Central memory CD8-positive, alpha-beta T cell (primary cell): ENCODE measurements at places on chromosomes 16 and 17.
A peak's percentile ranks its signal among the peaks of the same experiment; 100 is the strongest.

DNA sequence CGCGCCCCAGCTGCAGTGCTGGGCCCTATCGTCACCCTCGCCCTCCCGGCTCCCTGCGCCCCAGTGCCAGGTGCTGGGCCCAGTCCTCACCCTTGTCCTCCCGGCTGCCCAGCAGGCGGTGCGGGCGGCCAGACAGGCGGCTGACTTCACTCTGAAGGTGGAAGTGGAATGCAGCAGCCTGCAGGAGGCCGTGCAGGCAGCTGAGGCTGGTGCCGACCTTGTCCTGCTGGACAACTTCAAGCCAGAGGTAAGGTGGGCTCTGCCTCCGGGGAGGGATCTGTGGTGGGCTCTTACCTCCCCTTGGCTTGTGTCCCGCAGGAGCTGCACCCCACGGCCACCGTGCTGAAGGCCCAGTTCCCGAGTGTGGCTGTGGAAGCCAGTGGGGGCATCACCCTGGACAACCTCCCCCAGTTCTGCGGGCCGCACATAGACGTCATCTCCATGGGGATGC, 17.9 kb downstream of the QPRT start:
- no peak for DNase-seq

- DNase-seq, result no peak
These were observed 1.5 kb downstream of the CLDN7 start for GRCh38 chr17:7260651-7261378.

DNA sequence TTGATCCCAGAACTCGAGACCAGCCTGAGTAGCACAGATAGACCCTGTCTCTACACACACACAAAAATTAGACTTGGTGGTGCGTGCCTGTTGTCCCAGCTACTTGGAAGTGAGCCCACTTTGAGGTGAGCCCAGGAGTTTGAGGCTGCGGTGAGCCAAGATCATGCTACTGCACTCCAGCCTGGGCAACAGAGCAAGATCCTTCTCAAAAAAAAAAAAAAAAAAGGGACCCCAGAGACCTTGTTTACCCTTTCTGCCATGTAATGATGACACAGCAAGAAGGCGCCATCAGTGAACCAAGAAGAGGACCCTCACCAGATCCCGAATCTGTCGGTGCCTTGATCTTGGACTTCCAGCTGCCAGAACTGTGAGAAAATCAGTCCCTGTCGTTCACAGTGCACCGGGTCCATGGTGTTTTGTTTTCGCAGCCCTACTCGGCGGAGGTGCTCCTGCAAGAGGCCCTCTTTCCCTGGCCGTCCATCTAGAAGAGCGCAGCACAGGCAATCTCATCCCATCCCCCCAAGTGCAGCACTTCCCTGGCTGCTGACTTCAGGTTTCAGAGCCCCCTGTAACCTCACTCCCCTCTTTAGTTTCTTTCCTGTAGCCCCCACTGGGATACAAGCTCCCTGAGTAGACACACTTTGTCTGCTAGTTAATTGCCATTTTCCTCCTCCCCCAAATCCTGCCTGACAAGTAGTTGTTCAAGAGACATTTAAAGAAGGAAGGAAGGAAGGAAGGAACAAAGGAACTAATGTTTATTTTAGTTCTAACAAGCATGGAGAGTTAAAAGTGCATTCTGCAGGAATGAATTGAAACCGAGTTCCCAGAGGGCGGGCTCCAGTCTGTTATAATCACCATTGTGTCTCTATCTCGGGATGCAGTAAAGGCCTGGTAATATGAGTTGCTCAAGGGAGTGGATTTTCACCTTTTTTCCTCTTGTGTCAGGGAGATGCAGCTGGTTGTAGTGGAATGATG, 115.3 kb downstream of the SNX29 start:
- DNase-seq, result no peak

DNA sequence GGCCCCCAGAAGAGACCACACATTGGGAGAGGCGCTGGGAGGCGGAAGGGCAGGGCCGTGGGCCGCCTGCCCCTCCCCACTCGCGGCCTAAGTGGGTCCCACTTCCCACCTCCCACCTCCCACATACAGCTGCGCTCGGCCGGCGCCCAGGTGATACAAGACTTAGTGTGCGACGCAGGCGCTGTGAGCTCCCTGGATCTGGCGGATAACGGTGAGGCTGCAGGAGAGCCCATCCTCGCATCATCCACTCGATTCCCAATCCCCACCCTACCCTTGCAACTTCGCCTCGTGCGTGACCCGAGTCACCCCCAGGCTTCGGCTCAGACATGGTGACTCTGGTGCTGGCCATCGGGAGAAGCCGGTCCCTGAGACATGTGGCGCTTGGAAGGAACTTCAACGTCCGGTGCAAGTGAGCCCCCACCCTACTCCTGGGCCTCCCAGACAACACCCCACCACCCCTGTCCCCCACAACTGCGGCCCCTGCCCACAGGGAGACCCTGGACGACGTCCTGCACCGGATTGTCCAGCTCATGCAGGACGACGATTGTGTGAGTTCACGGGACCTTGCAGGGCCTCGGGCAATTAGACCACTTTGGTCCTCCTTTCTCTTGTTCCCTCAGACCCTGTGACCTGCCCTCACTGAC, 3.9 kb downstream of the CARMIL2 start:
- DNase-seq, result no peak

GRCh38 chr17:73140566-73140965, 24.2 kb upstream of the SSTR2 start:
- DNase-seq, result no peak

DNA sequence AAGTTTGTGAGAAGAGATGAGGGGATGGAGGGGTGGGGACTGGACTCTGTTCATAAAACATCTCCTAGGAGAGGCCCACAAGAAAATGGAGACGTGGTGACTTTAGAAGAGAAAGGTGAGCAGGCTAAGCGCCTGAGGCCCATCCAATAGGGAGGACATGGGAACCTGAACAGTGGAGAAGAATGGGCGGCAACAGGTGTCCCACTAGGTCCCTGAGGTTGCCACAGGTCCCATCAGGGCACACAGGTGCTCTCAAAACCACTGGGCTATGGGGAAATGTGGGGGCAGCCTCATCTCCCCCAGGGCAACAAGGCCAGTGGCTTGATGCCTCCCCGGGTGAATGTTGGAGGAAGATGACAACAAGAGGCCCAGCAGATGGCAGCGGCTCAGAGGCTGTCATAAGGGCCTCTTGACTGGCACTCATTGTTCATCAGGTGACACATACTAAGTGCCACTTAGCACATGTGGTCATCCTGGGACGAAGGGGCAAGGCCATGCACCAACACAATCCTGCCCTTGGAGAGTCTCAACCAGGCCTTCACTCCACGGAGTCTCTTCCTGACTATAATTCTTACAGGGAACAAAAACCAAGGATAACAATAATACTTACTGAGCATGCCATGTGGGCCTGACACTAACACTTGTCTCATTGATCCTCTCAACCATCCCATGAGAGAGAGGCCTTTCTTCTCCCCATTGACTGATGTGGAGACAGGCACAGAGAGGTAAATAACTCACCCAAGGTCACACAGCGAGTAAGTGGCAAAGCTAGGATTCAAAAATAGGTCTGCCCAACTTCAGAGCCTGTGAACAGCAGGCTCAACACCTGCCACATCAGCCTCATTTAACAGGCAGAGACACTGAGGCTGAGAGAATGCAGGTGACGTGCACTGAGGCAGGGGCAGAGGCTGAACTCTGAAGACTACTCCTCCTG, 38.0 kb downstream of the CUEDC1 start:
- DNase-seq, result no peak

- DNase-seq, result no peak
These were observed 88.2 kb downstream of the NOG start for GRCh38 chr17:56681561-56682266.

- DNase-seq, result no peak
These were observed 70.7 kb downstream of the CMIP start for GRCh38 chr16:81515281-81515680.

GRCh38 chr17:36544307-36545076, at the start of gene GGNBP2:
TSS of gene GGNBP2 (plus strand) at chr17:36544919. CDS start at chr17:36545725, 806 bp downstream.
- peak; percentile 93 for DNase-seq
